ENCODE measurements at places on chromosomes 7 and 10. TPM values are rescaled to one million over a fixed set of nuclear protein-coding genes. Genes with fewer than 3 reads are reported as not detected.

Gene CASTOR2
- total RNA-seq = 2.9 TPM

Gene CCDC7
- 0.68 TPM for total RNA-seq

Gene LRRC18
- not detected for total RNA-seq

Gene CTTNBP2
- total RNA-seq = 0.39 TPM

Gene SP8
- not detected for total RNA-seq

Gene IL15RA
- total RNA-seq = 3.6 TPM

Gene FBXL15
- total RNA-seq = 8.2 TPM

Gene AMZ1
- not detected for total RNA-seq

Gene MAT1A
- total RNA-seq = not detected

Gene BLNK
- not detected for total RNA-seq

Gene NME8
- not detected for total RNA-seq

Gene ZMYND11
- 40.7 TPM for total RNA-seq

Gene SFRP4
- 4.2 TPM for total RNA-seq

Gene NRAP
- not detected for total RNA-seq

Gene C10orf143
- 0.89 TPM for total RNA-seq

Gene MACC1
- not detected for total RNA-seq

Gene LRRTM3
- total RNA-seq = not detected

Gene FGL2
- not detected for total RNA-seq

Gene DENND11
- total RNA-seq = 6.0 TPM

Gene PON3
- 28.2 TPM for total RNA-seq

Gene CLDN3
- 3.8 TPM for total RNA-seq

Gene SKAP2
- 17.3 TPM for total RNA-seq

Gene MCMBP
- 86.6 TPM for total RNA-seq

Gene HPSE2
- not detected for total RNA-seq

Gene MUC12
- total RNA-seq = 15.7 TPM

Gene DGKB
- total RNA-seq = not detected

Gene NOD1
- total RNA-seq = 5.2 TPM

Gene SEMA4G
- 10.3 TPM for total RNA-seq

Gene ZNF518A
- 7.5 TPM for total RNA-seq

Gene MRLN
- not detected for total RNA-seq

Gene GJD4
- not detected for total RNA-seq

Gene OPN4
- not detected for total RNA-seq

Gene CRPPA
- total RNA-seq = 0.79 TPM

Gene FBXO24
- 0.14 TPM for total RNA-seq

Gene SYT15B
- 4.2 TPM for total RNA-seq

Gene FGFBP3
- total RNA-seq = 2.3 TPM

Gene PON1
- total RNA-seq = 0.34 TPM

Gene ZNF727
- not detected for total RNA-seq

Gene UCN3
- not detected for total RNA-seq

Gene SPDYE5
- total RNA-seq = not detected

Gene KEL
- total RNA-seq = not detected

Gene BTBD16
- 0.52 TPM for total RNA-seq

Gene CPA2
- 0.08 TPM for total RNA-seq

Gene ADAM12
- total RNA-seq = 5.7 TPM

Gene MBL2
- total RNA-seq = not detected

Gene HDAC9
- total RNA-seq = 0.03 TPM

Gene PALD1
- 6.5 TPM for total RNA-seq

Gene VAX1
- 1.4 TPM for total RNA-seq

Gene TNS3
- total RNA-seq = 87.3 TPM

Gene GPR37
- 0.71 TPM for total RNA-seq

Gene GALNT17
- total RNA-seq = not detected

Gene ANKRD61
- total RNA-seq = 0.38 TPM

Gene DDC
- 1.6 TPM for total RNA-seq

Gene CALML5
- not detected for total RNA-seq

Gene AVPI1
- 85.8 TPM for total RNA-seq

Gene RTKN2
- 1.4 TPM for total RNA-seq

All from A549 treated with CpdA at 1 μM for 4 hours (cell line).